Astrocyte (in vitro differentiated cells and primary cell): ENCODE measurements at places on chromosomes 7 and 10.

DNA sequence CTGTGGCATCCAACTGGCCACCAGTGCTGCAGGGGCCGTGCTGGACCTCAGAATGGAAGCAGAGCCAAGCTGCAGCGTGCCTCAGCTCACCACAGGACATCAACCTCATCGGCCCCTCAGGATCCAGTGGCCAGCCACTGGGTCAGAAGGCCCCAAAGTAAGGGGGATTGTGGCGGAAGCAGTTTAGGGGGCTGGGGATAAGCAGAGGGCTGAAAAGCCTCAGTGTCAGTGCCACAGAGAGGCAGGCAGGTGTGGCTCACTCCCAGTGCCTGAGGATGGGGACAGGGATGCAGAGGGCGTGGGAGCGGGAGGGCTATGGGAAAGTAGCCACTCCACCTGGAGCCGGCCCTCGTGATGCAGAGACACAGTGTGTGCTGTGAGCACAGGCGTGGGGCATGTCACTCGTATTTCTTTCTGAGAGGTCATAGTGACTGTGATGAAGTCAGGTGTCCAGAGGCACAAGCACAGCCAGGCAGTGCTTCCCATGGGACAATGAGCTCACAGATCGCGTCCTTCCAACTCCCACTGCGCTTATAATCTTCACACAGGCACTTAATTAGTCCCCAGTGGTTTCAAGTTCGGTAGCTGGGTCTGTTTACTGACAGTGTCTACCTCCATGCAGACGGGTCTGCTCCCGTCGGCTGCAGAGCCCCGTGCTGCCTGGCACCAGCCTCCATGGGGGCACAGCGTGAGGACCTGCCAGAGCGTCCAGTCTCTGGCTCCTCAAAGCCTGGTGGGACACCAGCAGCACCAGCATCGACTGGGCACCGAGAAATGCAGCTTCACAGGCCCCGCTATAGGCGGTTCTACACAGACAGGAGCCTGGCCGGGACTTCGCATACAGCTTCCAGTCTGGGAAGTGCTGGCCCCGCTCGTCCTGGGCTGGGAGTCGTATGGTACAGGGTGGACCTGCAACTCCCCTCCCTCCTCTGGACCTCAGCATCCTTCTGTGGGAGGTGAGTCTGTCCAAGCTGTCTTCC, 42.9 kb upstream of the CNPY1 start:
- DNase-seq, result no peak

DNA sequence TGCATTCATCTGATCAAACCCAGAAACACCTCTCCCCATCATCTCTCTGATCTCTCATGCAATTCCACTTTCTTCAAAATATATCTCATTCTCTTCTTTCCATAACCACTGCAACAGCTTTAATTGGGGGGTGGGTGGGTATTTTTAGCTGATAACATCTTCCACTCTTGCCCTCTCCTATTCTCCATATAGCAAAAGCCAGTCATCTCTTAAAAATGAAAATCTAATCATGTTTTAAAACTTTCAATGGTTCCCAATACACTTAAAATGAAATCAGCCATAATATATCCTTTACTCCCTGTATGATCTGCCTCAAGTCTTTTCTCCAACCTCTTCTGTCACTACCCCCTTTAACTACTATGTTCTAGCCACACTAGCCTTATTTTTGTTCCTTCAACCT, 1.5 kb downstream of the YME1L1 start:
- no peak for DNase-seq

DNA sequence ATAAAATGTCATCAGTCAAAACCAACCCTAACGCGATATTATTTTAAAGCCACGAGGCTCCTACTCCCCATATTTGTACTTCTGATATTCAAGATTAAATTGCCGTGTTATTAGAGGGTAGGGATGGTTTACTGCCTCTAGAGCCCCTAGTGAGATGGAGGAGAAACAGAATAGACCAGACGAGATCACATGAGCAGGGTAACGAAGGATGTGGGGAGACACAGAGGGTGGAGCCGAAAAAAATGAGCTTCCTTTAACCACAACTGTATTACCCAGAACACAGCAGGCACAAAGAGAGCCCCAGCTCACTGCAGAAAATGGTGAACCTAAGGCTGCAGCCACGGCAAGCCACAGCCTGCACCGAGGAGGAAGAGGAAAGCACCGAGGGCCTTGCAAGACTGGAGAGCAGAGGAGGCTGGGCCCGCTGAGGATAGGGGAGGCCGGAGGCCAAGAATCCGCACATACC, 14.3 kb downstream of the ZC3HAV1 start:
- no peak for DNase-seq

DNA sequence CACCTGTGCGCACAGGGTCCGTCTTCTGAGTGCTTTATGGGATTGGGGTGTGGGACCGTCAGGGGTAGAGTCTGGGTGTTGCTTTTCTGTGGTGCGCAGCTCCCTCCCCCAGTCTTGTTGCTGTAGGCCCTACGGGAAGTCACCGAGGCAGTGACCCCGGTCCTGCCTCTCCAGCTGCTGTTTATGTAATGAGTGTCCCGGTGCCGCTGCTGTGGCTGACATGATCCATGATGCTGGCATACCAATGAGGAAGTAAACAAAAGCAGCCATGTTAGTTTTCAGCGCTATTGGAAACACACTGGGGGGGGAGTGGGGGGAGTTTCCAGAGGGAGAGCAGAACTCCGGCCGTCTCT, 1.1 kb downstream of the TRIM8 start:
- peak; percentile 58 for DNase-seq

GRCh38 chr10:121734589-121735045, 136.4 kb upstream of the FGFR2 start:
- DNase-seq, result no peak

DNA sequence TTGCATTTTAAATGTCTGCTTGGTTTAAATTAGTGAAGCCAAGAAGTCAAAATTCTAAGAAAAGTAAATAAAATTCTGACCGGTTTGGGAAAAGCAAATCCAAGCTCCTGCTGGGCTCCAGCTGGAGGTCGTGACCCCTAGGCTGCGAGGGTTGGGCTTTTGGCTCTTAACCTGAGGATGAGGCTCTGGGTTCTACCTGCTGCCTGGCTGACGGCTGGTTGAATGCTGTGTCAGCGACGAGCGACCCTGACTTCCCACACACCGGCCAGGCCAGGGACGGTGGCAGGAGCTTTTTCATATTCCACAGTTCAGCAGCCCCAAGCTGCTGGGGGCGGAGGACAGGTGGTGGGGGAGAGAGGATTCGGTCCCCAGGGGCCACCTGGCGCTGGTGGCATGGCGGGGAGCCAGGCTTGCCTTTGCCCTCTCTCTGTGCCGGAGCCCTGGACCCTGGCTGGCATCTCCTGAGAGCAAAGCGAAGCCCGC, 843 bp upstream of the PLPP4 start:
- no peak for DNase-seq
